ENCODE measurements at places on chromosomes 4 and X. TPM values are rescaled to one million over a fixed set of nuclear protein-coding genes. Genes with fewer than 3 reads are reported as not detected.

DNA sequence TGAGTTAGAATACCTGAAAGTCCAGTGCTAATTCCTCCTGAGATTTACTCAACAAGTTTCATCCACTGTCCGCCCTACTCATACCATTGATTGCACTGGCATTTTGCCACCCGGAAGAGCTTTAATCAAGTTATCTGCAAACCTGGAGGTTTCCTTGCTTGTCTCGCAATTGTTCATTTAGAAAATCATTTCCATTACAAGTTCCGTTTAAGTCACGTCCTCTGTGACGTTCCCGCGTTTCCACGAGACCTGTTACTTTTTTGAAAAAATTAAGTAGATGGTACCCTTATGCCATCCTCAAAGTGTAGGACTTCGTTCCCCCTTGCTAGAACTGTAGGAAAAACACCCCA, 761 bp upstream of the FRYL start:
- no peaks in the 10 kb centered on the region for H3K36me3 ChIP-seq
- H3K27ac ChIP-seq = peak overlapping the region; percentile 94
- H3K4me1 ChIP-seq = no peaks in the 10 kb centered on the region
- H3K27me3 ChIP-seq = no peaks in the 10 kb centered on the region

SLITRK2 gene
- not detected for total RNA-seq

DNA sequence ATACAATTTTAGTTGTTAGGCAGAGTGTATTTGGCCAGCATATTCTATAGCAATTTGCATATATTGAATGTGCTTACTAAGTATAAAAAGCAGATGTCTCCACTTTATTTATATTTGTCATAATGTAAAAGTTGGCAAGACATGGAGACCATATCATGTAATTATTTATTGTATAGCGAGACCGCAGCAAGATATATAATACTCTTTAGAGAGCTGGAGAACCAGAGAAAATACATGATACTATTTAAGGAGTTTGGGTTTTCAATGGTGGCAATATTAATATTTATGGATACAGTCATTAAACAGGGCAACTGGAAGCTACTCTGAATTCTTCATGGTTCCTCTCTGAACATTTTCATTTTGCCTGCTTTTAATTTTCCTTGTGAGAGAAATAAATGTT, 35.0 kb downstream of the INTU start:
- H3K27me3 ChIP-seq = no peaks in the 10 kb centered on the region
- no peak overlapping the region for H3K27ac ChIP-seq
- no peak overlapping the region for H3K4me3 ChIP-seq
- DNase-seq = no peak
- no peaks in the 10 kb centered on the region for H3K36me3 ChIP-seq

- no peaks in the 10 kb centered on the region for H3K36me3 ChIP-seq
- H3K27me3 ChIP-seq = no peaks in the 10 kb centered on the region
- H3K4me1 ChIP-seq = peaks cover 10% of the 10 kb centered on the region
- H3K27ac ChIP-seq = no peak overlapping the region
- H3K4me3 ChIP-seq = no peak overlapping the region
These were observed 42.4 kb upstream of the GATB start for GRCh38 chr4:151803246-151803645.

FGFRL1 gene
- total RNA-seq = 25.4 TPM

GLOD5 gene
- not detected for total RNA-seq

GRCh38 chr4:96630839-96631238, 790.9 kb downstream of the PDHA2 start:
- H3K4me3 ChIP-seq = no peak overlapping the region
- H3K27ac ChIP-seq = no peak overlapping the region
- H3K36me3 ChIP-seq = no peaks in the 10 kb centered on the region
- DNase-seq = no peak
- no peaks in the 10 kb centered on the region for H3K4me1 ChIP-seq
- no peaks in the 10 kb centered on the region for H3K27me3 ChIP-seq

SLC16A2 gene
- 0.34 TPM for total RNA-seq

FAM236C gene
- not detected for total RNA-seq

IKBKG gene
- total RNA-seq = 29.3 TPM

CITED1 gene
- total RNA-seq = 1.3 TPM

- H3K4me1 ChIP-seq = no peaks in the 10 kb centered on the region
- no peaks in the 10 kb centered on the region for H3K27me3 ChIP-seq
- no peak overlapping the region for H3K27ac ChIP-seq
- no peaks in the 10 kb centered on the region for H3K36me3 ChIP-seq
- no peak overlapping the region for H3K4me3 ChIP-seq
- DNase-seq = no peak
These were observed 223.3 kb downstream of the COL25A1 start for GRCh38 chr4:109079201-109079600.
